ENCODE measurements at places on chromosomes 16 and 17.

DNA sequence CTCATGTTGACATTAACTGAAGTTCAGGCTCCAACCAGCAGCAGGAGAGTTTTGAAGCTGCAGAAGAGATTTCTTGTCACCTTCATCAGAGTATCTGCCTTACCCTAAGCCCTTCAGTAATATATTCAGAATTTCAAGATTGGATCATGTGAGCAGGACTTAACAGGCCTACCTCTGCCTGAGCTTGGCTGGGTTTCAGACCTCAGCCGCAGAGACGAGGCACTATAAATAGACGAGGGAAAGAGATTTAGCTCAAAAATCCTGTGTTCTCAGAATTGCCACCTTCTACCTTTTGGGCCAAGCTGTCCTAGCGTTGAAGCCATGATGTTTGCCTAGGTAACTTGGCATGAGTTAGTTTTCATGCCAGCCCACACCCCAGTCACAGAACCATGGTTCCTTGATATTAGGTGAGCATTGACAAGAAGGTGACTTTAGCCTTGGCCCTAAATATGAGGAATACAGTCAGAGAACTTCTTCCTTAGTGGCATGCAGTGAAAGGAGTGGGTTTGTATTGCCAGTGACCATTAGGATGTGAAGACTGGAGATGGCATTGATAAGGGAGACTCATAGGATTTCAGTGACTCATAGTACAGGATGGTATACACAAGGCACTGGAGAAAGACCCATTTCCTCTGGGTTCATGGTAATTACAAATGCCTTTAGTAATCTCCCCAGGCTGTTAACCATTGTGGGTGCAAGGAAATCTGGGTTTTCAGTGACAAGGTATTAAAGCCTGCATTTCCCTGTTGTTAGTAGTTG lies 224.3 kb downstream of the MSI2 start:
- DNase-seq = no peak

DNA sequence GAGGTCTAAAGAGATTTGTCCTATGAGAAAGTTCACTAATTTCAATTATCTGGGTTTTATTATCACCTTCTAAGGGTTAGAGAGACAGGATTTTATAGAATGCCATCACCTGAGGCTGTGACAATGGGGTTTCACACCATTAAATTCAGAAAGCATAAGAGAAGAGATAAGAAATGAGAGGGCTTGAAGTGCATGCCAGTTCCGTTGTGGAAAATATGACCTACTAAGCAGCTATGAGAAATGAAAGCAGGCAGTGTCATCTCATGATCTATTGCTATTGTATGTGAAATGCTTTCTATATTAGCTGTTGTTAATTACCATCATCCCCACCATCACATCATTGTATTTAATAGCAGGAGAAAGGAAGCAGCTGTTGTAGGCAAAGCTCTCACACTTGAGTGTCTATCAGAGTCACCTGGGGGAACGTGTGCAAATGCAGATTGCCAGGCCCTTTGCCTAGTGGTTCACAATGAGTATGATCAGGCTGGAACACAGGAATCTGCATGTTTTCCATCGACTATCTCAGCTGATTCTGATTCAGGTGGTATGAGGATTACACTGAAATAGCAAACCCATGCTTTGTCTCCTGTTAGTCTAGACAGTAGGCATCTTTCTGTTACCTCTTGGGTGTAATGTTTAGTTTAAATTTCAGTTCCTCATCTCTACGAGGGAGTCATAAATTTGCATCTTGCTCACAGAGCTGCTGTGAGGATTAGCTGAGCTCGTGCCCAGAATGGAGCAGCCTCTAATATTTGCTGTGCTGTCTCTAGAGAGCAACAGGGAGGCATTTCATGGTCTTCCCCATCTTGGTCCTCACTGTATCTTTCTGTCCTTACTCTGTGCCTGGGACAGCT lies 256.4 kb downstream of the CDH13 start:
- DNase-seq = no peak

DNA sequence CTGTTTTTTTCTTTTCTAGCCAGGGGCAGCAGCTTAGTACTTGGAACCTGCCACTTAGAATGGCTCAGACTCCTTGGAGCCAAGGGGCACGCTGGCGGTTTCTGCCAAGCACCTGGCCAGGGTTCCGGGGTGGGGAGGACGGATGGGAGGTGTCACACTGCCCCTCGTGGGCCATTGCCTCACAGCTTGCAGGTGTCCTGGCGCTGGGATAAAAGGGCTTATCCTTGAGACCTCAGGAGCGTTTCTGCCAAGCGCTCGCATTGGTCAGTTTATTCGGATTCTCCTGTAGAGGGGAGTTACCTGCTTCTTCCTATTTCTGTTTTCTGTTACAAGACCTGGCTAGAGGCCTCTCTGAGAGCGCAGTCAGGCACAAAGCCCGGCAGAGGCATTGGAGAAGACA lies 234.6 kb downstream of the MSI2 start:
- DNase-seq = no peak

GRCh38 chr16:10839279-10839666 lies 20.7 kb upstream of the TVP23A start:
- no peak for DNase-seq

DNA sequence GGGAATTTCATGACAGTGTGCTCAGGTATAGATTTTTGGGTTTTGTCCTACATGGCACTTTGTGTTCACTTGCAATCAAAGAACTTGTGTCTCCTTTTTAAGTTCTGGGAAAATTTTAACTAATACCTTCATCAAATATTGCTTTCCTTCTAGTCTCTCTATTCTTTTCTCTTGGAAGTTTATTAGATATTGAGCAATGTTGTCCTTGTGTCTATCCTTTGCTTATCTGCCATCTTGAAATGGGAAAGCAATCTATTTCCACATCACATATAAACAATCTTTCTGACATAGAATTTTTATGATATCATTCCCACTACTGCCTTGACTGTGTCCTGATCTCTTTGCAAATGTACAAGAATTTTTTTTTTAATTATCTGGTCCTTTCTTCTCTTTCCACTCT lies 4.4 kb upstream of the ABCA9 start:
- DNase-seq = no peak

- DNase-seq = no peak
These were observed 60.3 kb downstream of the RMI2 start for GRCh38 chr16:11405331-11406176.

GRCh38 chr16:1276580-1276878 lies 20.7 kb downstream of the TPSD1 start:
- DNase-seq = no peak

GRCh38 chr16:17289674-17290635 lies 180.8 kb downstream of the XYLT1 start:
- DNase-seq = no peak

- peak; percentile 71 for DNase-seq
These were observed 141.2 kb downstream of the AATF start for GRCh38 chr17:37089956-37090355.

- DNase-seq = no peak
These were observed 10.0 kb upstream of the ZNF689 start for GRCh38 chr16:30620169-30620568.

DNA sequence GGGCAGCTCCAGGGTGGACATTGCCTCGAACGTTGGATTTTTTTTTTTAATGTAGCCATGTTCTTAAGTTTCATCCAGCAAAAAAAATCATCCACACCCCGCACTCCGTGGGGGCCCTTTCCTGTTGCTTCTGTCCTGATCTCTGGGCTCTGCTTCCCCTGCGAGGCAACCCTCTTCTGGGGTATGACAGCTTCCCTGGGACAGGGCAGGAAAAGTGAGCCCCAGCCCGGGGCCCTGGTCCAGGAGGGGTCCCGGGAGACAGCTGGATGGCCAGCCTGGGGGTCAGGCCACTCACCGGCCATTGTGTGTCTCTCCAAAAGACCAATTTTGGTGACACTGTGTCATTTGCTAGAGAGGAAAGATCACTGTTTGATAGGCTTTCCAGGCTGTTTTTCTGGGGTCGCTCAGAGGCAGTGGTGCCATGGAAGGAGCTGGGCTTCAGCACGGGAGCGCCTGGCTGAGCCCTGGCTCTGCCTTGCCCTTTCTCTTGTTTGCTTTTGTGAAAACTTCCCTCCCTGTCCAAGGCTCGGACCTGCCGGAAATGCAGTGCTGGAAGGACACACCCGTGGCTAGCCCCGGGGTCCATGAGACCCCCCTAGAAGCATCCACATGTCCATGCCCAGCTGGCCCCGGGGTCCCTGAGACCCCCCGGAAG lies 41.0 kb upstream of the CHMP6 start:
- no peak for DNase-seq

GRCh38 chr17:62668091-62668804 lies 40.8 kb downstream of the MRC2 start:
- no peak for DNase-seq

DNA sequence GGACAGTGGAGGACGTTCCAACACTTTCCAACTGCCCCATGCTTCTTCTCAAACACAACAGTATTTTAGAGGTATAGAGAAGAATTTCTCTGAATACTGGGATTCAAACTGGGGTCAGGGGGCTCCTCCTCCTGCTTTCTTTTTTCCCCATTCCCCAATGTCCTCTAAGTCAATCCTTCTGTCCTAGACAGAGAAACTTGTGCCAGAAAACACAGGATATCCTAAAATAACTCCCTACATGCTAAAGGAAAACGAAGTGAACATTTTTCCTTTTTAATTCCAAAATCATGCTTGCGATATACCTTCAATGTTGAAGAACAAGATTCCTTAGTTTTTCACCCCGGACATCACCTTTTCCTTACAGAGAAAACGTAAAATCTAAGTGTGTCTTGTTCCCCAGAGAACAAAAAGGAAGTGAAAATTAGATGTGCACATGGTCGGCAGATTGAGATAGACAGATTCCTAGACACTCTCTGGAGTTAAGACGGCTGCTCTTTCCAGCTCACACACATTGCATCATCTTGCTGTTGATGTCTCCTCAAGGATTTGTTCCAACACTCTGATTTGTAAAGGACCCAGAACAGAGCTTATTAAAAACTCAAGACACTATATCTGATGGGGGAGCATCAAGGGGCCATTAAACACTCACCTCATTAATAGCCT lies 228.2 kb downstream of the GRIN2A start:
- DNase-seq = no peak

GRCh38 chr17:64297467-64298088 lies 34.5 kb upstream of the TEX2 start:
- no peak for DNase-seq

- DNase-seq = no peak
These were observed 4.2 kb downstream of the IFI35 start for GRCh38 chr17:43010667-43011308.

GRCh38 chr17:60188759-60189158 lies 39.0 kb downstream of the CA4 start:
- no peak for DNase-seq

DNA sequence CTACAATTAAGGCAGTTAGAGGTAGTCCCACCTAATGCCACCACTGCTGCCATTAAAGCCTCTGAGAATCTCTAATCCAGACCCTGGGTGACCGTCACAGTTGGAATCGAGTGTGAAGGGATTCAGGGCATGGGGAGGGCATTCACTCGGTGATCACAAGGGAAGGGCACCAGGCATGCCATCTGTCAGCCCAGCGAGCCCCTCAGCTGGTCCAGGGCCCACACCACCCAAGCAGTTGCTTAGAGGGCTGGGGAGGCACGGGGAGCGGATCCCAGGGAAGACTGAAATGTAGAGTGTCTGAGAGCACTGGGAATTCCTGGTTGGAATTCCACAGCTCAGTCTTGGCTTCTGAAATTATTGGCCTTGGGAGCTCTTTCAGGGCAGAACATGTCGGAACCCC lies 294.6 kb downstream of the CPPED1 start:
- no peak for DNase-seq

DNA sequence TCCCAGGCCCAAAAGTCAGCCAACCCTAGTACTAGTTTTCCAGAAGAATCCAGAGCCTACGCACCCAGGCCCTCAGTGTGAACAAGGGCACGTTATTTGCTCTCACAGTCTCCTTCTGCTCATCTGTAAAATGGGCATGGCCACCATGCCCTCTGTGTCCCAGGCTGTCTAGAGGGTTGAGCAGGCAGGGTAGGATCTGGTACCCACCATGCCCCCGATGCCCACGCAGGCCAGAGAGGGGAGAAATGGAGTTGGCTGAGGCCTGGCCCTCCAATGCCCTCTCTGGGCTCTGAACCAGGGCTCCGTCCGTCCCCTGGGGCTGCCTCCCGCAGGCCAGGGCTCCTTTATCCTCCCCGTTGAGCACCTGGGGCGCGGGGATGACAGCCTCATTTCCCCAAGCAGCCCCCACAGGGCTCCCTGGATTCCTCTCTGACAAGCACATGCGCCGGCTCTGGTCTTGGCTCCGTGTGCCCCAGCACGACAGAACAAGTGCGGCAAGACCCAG lies 9.1 kb upstream of the BAHCC1 start:
- DNase-seq = no peak

- DNase-seq = no peak
These were observed 470 bp downstream of the TRPV3 start for GRCh38 chr17:3556916-3557767.

DNA sequence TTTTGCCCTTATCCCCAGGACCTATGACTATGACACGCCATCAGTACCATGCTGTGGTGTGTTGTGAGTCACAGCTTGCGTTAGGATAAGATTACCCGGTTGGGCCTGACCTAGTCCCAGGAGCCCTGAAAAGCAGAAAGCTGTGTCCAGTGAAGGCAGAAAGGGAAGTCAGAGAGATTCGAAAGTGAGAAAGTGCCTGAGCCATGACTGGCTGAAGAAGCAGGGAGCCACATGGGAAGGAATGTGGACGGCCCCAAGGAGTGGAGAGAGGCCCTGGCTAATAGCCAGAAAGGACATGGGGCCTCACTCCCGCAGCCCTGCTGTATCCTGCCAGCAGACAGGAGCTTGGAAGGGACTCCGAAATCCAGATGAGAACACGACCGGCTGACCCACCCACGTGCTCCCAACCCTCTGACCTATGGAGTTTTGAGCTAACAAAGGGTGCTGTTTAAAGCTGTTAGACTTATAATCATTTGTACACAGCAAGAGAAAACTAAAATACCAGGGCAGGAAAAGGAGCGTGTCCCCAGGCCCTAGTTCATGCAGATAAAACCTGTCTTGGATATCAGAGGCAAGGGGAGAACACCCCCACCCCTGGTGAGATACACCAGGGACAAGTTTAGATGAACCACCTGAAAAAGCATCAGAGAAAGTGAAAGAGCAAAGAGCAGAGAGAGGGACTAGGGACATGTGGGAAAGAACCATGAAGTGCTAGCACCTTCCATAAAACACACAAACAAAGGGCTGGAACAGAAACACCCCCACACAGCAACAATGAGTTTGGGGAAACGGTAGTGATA lies 115.3 kb downstream of the SLC39A11 start:
- DNase-seq = peak; percentile 14

- DNase-seq = no peak
These were observed 3.9 kb downstream of the DPEP2 start for GRCh38 chr16:67995423-67995822.

DNA sequence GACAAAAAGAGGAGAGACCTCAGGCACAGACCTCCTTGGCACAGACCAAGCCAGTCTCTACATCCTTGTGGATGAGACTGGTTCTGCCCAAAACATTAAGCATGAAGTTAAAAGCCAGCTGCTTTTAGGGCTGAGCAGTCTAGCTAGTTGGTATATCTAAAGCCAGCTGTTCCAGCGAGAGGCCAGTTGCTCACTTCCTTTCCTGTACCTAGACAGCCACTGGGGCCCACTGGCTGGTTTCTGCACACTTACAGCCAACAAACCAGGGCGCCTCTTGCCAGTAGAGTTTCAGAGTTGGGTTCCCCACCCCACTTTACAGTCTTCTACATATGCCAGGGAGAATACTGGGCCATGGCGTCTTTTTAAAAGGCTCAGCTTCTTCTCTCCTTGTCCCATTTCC lies 242.4 kb downstream of the ZFHX3 start:
- DNase-seq = no peak
